Chondrocyte (in vitro differentiated cells): ENCODE measurements at places on chromosomes 3 and 15. TPM values are rescaled to one million over a fixed set of nuclear protein-coding genes. Genes with fewer than 3 reads are reported as not detected.

DNA sequence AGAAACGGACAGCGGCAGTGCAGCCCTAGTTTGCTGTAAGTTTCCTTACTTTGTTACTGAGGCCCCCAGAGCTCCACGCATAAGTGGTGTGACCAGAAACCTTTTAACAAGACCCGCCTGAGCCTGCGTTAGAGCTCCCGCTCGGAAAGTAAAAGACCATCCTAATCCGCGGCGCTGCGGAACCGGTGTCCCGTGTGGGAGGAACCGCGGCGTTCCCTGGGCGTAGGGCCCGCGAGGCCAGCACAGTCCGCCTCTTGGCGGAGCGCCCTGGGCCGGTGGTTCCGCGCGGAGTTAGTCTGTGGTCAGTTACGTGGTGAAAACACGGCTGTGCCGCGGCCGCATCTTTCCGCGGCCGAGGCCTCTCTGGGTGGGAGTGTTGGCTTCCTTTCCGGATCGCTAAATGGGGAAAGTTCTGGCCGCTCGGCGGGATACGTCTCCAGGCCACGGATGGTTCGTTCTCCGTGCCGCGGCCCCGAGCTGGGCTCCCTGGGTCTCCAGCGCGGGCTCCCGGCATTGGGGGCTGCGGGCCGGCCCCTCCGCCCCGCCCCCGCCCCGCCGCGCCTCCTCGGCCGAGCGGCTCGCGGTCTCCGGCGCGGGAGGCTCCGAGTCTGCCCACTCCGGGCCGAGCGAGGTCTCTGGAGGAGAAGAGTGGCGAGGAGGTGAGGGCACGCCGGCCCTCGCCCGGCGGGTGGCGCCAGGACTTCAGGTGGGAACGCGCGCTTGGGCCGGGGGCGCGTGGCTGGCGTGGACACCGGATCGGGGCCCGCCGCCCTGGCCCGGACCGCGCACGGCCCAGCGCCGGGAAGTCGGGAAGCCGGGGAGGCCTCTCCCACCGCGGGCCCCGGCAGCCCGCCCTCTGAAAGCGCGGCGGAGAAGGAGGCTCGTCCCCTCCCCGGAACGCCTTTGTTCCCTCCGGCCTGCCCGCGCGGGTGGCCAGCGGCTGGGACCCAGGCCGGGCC is 754 bp downstream of the B3GNT5 start:
- no peak for DNase-seq

DNA sequence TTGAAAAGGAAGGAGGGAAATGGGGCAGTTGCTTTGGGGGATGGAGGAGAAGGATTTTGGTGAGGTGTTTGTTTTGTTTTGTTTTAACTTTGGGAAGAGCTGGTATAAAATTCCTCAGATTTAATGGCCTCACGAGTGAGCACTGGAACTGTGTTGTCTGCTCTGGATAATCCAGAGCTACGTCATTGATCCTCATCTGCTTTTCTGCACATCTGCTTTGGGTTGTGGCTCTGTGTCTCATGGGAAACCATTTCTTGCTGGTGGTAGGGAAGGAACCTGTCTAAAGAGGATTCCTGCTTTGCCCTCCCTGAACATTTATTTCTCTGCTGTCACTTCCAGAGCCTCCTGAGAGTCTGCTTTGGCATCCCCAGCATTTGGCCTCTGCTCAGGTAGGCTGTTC is 3.1 kb downstream of the SNRK start:
- no peak for DNase-seq

DNA sequence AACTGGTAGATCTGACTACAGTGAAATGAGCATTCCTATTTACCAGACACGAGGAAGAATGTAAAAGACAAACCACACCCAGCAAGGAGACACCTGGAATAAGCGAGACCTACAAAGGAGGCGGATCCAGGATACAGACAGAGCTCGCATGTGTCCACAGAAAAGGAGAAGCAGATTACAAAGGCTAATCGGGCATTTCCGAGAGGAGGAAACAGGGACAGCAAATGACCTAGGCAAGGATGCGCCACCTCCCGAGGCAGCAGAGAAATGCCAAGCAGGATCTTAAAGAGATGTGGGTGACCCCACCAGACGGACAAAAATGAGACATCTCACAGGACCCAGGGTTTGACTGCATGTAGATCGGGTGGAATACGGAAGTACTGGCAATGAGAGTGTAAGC is 63.2 kb upstream of the IQSEC1 start:
- no peak for DNase-seq

DNA sequence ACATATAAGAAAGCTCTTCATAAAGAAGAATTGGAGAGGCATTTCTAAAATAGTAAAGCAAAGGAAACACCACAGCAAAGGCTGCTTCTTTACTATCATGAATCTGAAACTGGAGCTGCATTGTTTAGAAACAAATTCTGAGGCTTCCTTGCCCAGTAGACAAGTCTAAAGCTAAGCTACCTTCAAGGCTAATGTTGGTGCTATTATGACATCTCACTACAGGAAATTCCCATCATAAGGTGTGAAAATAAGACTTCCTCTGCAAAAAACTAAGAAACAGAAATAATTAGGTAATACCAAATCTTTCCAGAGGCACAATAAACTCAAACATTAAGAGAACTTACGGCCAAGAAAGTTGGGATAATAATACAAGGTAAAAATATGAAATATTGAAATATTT is 89.9 kb upstream of the P3H2 start:
- DNase-seq = no peak

DNA sequence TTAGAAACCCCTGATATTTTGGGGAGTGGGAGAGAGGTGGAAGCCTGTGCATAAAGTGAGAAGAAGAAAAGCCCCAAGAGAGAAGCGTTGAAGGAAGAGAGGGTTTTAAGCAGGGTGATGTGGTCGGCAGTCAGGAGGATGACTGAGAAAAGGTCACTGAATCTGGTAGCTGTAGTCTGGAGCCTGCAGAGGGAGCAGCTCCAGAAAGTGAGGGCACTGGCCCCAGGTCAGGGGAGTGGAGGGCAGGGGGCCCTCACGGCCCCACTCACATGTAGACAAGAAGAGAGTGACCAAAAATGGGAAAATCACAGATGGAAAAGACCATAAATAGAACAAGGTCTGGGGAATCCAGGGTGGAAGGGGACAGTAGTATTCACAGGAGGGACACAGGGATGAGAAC is 105.5 kb downstream of the RYK start:
- DNase-seq = no peak

- no peak for DNase-seq
Measured at GRCh38 chr15:52730173-52730572, 51.0 kb upstream of the ATOSA start.

The TF gene
- 1.2 to 3.8 TPM (median 2.2 TPM) in 3 replicates for total RNA-seq

DNA sequence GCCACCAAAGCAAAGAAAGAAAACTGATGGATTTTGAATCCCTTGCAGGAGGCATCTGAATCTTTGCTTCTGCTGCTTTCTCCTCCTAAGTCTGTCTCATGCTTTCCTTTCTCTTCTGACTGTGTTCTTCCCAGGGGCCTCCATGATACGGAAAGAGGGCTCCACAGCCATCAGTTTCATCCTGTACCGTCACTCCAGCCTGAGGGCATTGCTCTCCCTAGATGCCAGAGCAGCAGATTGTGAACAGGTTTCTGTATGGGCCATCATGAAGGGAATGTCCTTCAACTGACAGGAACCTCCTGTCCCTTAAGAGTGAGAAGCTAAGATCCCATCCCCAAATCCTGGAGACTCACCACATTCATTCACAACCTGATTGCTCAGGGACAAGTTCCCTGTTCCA is 59.2 kb downstream of the KBTBD12 start:
- no peak for DNase-seq

DNA sequence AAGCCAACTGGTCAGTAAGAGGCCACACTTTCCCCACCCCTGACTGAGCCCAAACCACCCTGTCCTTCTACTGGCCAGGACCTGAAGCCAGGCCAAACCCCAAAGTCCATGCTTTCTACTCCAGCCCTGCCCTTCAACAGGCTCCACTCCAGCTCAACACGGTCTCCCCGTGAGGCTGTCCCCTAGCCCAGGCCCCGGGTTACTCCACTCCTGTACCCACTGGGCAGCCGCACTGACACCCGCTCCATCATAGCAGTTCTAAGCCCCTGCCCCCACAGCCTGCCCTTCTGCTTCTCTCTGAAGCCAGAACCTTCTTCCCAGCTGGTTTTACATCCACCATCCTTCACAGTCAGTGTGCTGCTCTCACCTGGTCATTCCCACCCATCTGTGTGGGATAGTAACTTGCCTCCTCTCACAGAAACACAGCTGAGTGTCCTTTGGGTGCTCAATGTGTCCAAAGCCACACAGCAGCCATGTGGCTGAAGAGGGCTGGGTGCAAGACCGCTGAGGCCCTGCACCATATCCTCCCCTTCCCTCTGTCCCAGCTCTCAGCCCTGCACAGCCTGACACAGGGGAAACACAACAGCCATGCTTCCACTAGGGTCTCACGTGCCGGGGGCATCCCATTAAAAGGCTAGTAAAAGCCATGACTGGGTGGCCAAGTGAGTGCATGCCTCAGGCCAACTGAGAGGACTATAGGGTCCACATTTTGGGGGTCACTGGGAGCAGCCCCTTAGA is 38.1 kb downstream of the TLE3 start:
- no peak for DNase-seq
